Inflammatory macrophage treated with lipopolysaccharide for 1 hour (primary cell): ENCODE measurements at places on chromosomes 5 and 9.

- DNase-seq, result no peak
These were observed 30.9 kb downstream of the ANGPTL2 start for GRCh38 chr9:127091526-127091925.

DNA sequence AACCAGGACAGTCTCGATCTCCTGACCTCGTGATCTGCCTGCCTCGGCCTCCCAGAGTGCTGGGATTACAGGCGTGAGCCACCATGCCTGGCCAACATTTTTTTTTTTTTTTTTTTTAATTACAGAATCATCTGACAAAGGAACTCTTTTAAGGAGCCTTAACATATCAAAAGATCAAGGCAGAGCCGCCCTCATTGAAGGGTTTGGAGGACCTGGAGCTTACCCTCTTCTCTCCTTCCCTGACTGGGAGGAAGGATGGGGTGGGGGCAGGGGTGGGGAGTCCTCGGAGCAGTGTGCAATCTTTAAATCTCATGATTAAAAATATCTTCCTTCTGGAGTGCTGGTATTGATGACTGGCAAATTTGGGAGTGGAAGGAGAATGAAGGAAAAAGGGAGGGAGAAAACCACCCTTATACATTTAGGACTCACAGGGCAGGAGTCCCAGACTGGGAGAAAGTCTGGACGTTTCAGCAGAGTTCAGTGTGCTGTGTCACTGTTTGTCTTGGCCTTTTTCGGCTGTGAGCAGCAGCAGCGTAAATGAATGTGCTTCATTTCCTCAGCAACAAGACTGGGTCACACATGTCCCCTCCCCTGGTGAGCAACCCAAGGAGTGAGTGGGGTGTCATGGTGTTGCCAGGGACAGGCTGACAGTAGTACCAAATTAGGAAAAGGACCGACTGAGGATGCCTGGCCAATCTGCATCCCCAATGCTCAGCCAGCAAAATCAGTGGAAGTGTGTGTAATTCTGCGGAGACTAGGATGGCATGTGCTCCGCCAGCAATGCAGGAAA, 115.3 kb upstream of the BNC2 start:
- DNase-seq, result no peak

GRCh38 chr5:168693883-168694282, 114.7 kb upstream of the PANK3 start:
- DNase-seq, result no peak

- DNase-seq, result no peak
These were observed 53.8 kb upstream of the CLINT1 start for GRCh38 chr5:157912621-157913325.

- no peak for DNase-seq
These were observed 1228.0 kb upstream of the C9orf72 start for GRCh38 chr9:28801144-28801799.

DNA sequence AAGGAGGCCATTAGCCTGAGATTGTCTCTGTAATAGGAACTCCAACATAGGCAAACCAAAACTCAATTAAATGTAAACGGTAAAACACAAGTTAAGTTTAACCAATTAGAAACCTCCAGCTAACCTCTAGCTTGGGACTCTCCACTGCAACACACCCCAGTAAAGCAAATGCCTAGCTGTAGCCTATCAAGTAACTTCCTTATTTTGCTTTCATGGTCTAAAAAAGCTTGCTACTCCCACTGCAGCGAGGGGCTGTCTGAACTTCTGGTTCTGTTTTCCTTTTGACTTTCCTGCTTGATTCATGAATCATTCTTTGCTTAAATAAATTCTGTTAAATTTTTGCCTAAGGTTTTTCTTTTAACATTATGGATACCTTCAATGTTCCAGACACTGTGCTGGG, 24.4 kb upstream of the C5orf46 start:
- peak; percentile 62 for DNase-seq

GRCh38 chr5:131064669-131065371, 100.2 kb downstream of the HINT1 start:
- no peak for DNase-seq

DNA sequence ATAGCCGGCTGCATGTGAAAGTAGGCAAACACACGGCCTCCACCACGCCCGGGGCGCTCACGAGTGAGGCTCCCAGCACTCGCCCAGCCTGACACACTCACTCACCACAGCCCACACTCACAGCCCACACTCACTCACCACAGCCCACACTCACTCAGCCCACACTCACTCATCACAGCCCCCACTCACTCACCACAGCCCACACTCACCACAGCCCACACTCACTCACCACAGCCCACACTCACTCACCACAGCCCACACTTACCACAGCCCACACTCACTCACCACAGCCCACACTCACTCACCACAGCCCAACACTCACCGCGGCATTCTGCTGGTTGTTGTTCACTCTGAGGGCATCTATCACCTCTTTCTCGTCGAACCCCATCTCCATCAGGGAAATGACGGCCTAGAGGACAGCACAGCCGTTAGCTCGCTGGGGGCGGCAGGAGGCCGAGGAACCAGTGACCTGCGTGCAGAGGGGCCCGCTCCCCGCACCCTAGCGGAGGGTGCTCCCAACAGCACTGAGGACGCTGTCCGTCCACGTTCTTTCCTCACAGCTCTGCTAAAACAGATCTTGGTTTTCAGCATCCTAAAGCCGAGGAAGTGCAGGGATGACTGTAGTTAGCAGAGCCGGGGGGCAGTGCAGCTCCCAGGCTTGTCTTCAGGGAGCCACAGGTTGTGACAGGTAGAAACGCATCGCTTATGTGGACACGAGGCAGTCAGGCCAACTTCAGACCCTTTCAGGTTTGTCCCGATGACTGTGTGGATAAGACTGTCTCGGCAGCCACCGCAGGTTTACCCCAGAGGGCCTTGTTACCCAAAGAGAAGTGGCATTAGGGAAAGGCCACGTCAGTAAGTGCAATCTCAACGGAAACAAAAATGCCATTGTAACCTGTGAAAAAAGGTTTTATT, 21.6 kb downstream of the UBAC1 start:
- no peak for DNase-seq

DNA sequence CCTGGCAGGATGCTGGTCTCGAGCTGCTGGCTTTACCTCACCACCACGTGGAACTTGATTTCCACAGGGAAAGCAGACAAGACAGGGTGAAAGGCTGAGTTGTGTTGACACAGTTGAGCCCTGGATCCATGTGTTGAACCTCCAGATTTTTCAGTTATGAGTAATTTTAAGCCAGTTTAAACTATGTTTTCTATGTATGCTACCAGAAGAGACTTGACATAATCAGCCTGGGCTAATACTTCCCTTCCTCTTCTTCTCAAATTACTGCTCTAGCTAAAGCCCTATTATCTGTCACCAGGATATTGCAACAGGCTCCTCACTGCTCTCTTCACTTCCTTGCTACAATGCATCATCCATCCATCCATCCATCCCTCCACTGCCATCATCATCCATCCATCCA, 12.0 kb upstream of the PHYKPL start:
- DNase-seq, result no peak

DNA sequence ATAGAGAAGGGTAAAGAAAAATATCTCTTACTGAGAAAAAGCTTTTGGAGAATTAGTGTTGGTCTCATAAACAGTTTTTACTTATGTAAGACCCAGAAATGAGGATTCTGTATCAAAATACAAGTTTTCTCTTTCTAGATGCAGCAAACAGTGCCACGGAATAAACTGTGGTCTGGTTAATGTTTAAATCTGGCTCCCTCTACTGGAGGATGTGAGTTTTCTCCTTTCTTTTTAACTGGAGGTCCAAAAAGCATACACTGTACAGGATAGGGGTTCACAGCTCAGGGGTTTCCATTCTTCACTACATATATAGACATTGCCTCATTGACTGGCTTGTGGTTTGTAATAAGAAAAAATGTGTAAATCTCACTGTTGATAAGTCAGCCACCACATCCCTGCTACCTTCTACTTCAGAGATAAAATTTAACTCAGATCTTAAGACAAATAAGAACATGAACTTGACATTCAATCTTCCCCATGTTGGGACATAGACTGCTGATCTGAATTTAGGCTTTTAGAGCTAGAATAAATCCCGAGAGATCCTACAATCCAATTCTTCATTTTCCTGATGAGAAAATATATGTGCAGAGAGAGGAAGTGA, 98.9 kb downstream of the CFAP95 start:
- peak; percentile 37 for DNase-seq

GRCh38 chr5:180136630-180137381, 65.2 kb upstream of the RNF130 start:
- no peak for DNase-seq

- no peak for DNase-seq
These were observed 463.7 kb upstream of the TLE4 start for GRCh38 chr9:79107911-79108676.

DNA sequence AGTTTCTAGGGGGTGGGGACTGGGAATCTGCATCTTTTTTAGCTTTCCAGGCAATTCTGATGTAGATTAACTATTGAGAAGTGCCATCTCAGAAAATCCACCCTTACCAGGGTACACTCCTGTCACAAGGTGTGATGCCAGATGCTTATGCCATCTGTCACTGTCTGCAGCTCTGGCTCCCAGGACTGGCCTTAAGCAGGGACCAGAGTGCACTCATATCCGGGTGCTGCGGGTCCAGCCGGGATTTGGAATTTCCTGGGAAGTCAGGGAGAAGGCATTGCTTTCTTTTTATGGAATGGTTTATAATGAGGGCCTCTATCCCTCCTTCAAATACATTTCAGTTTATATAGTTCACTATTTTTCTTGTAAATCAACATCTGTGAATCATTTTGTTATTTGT, 92.6 kb downstream of the TMEM174 start:
- DNase-seq, result no peak

GRCh38 chr9:119240546-119240945, 128.7 kb downstream of the BRINP1 start:
- DNase-seq, result no peak

DNA sequence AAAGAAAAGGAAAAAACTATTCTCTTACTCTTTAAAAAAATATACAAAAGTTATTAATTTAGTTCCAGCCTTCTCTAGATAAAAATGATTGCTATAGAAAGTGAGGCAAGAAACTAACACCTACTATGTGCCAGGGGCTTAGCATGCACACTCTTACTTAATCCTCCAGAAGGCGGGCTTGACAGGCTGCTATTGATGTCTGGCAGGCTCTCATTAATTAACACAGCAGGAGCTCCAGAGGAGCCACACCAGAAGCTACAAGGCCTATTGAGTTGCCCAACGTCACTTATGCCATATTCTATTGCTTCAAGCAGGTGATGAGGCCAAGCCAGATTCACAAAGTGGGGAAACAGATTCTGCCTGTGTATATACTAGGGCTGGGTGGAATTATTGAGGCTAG, 54.6 kb upstream of the CLINT1 start:
- no peak for DNase-seq

GRCh38 chr9:133026426-133026825, 4.4 kb upstream of the GTF3C5 start:
- no peak for DNase-seq

DNA sequence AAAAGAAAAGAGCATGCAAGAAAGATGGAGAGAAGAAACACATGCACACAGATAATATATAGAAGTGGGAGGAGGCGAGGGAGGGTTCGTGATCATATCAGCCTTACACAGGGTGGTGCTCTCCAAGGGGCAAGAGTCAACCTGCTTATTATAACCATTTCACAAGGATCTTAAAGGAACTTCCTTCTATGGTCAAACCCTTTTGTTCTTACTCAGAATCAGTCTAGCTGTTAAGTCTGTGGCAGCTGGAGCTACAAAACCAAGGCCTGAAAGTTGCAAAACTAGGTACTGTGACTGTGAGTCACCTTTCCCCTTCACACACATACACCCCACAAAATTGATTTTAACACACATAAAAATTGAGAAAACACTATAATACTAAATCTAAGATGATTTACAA, 18.5 kb upstream of the ERMP1 start:
- peak; percentile 97 for DNase-seq

DNA sequence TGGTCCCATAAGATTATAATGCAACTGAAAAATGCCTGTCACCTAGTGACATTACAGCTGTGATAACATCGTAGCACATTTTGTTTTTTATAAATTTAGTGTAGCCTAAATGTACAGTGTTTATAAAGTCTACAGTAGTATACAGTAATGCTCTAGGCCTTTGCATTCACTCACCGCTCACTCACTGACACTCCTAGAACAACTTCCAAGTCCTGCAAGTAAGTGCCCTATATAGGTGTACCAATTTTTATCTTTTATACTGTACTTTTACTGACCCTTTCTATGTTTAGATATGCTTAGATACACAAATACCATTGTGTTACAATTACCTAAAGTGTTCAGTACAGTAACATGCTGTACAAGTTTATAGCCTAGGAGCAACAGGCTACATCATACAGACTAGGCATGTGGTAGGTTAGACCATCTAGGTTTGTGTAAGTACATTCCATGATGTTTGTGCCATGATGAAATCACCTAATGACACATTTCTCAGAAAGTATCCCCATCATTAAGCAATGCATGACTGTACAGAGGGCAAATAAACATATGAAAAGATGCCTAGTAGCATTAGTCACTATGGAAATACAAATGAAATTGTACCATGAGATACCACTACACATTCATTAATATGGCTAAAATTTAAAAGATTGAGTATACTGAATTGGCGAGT, 127.6 kb downstream of the TRPM6 start:
- peak; percentile 18 for DNase-seq

DNA sequence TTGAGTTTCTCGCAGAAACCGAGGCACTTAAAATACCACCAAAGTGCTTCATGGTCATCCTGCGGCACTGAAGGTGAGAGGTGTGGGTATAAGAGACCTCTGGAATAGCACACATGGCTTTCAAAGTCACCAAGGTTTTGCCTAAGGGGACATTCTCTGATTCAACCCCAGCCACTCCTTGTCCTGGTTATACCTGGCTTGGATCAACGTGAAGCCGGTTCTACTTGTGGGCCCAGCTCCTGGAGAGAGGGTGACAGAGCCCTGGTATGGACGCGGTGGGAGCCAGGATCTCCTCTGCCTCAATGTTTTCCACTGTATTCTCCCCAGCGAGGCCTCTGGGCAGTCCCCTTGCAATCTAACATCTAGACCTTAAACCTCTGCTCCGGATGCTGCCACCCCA, 132.0 kb downstream of the FSTL4 start:
- no peak for DNase-seq

DNA sequence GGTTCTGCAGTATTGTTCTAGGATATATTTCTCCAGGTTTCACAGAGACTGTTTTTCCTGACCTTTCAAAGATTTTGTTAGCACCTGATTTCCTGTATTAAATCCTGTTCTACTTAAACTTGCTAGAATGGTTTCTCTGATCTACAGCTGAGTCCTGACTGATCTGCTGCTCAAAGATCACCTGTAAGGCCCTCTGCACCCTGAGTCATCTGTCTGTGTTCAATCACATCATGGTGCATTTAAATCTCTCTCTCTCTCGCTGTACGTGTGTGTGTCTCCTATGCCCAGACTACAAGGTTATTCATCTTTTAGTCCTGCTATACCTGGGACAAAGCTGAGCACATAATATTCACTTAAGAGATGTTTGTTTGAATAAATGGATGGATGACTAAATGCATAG, 13.3 kb upstream of the C5orf63 start:
- no peak for DNase-seq

DNA sequence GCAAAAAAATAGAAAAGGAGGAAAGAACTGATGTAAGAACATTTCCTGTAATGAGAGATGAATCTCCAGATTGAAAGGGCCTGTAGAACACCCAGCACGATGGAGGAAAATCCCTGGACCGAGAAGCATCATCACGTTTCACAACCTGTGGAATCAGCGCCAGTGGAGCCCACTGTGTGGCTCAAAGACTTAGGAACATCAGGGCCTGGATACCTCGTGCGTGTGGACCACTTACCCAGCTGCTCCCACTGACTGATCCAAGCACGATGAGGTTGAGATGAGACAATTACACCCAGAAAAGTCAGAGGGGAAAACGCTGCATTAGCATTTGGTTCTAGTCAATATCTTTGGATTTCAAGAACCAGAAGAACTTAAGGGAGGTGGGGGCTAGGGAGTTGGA, 224.6 kb downstream of the SYK start:
- no peak for DNase-seq
